ENCODE measurements at places on chromosomes 12 and 14. TPM values are rescaled to one million over a fixed set of nuclear protein-coding genes. Genes with fewer than 3 reads are reported as not detected.

The ACVRL1 gene
- polyA plus RNA-seq, result not detected

The KCNK10 gene
- not detected for polyA plus RNA-seq

The ESR2 gene
- polyA plus RNA-seq, result 3.6 TPM

DNA sequence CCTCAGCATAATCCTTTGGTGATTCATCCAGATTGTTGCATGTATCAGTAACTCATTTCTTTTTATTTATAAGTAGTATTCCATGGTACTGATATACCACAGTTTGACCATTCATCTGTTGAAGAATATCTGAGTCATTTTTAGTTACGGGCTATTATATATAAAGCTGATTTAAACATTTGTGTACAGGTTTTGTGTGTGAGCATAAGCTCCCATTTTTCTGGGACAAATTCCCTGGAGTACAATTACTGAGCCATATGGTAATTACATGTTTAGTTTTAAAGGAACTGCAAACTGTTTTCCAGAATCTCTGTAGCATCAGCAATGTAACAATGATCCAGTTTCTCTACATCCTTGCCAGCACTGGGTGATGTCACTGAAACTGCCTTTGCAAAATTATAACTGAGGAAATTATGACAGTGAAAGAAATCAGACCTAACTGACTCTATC is 236.2 kb upstream of the KRR1 start:
- H3K27me3 ChIP-seq, result peaks cover 7% of the 10 kb centered on the region
- H3K27ac ChIP-seq, result no peak overlapping the region
- DNase-seq, result no peak
- no peaks in the 10 kb centered on the region for H3K4me1 ChIP-seq
- no peaks in the 10 kb centered on the region for H3K36me3 ChIP-seq

DNA sequence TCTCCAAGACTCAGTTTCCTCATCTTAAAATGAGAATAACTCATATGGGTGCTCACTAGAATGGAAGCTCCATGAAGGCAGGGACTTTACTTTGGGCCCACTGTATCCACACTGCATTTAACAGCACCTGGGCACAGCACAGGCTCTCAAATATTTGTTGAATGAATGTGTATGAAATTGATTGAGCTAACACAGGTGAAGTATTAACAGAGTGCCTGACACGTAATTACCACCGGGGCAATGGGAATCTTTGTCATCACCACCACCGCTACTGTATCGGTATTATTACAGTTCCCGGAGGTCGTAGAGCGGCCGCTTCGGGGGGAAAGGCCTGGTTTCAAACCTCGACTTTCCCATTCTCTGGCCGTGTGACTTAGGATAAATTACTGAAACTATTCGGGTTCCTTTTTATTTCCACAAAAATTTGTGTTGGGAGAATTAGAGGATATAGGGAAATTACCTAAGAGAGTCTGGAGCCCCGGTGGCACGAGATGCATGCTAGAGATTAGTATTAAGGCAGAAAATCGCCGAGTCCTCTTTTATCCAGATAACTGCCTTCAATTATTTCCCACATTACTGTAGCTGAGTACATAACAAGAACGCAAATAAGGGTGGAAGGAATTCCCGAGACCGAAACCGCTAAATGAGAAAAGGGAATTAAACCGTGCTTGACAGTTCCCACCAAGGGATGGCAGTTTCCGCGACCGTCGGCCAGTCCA is 1.0 kb upstream of the RIC8B start:
- DNase-seq, result no peak
- peaks cover 17% of the 10 kb centered on the region for H3K4me1 ChIP-seq
- H3K36me3 ChIP-seq, result no peaks in the 10 kb centered on the region
- no peaks in the 10 kb centered on the region for H3K27me3 ChIP-seq

DNA sequence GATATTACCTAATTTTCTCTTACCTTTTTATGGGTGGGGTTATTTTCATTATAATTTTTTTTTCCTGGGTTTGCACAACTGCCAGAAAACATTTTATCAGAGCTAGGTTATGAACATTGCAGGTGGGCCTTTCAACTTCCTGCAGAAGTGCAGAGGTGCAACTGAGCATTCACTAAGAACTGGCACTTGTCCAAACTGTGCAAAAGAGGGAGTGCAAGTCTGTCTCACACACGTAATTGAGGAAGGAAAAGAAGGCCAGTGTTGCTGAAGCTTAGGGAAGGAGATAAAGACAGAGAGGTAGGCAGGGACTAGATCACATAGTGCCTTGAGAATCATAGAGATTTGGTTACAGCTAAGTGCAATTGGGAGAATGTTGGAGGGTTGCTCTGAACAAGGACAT is 14.1 kb upstream of the AMN1 start:
- DNase-seq, result peak; percentile 86
- no peaks in the 10 kb centered on the region for H3K36me3 ChIP-seq
- H3K27ac ChIP-seq, result peak overlapping the region; percentile 2
- no peak overlapping the region for H3K4me3 ChIP-seq
- peaks cover 80% of the 10 kb centered on the region for H3K4me1 ChIP-seq

DNA sequence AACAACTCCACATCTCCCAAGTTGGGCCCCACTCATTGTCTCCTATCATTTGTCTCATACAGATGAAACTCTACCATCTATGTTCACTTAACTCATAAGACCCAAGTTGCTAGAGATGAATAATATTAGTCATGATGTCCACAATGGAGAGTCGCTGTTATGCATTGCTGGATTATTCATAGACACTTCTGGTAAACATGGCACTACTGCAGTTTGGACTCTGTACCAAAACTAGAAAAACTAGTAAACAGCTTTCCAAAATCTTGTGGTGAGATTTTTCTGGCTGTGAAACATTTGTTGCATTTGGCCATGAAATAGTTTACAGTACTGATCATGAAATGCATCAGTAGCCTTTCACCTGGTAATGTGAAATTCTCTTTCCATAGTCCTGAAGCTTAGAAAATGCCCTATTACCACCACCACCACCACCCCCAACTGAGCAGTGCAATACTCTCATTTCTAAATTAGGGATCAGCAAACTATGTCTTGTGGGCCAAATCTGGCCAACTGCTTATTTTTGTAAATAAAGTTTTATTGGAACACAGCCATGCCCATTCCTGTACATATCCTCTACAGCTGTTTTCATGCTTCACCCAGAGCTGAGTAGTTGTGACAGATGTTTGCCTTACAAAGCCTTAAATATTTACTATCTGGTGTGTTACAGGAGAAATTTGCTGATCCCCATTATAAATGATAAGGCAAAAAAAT is 236.5 kb downstream of the DPF3 start:
- DNase-seq, result no peak
- H3K36me3 ChIP-seq, result no peaks in the 10 kb centered on the region

- no peaks in the 10 kb centered on the region for H3K4me1 ChIP-seq
- H3K4me3 ChIP-seq, result no peak overlapping the region
- no peaks in the 10 kb centered on the region for H3K27me3 ChIP-seq
- H3K27ac ChIP-seq, result no peak overlapping the region
- H3K36me3 ChIP-seq, result no peaks in the 10 kb centered on the region
- no peak for DNase-seq
These were observed 23.9 kb downstream of the PRICKLE1 start for GRCh38 chr12:42565633-42566032.

- no peaks in the 10 kb centered on the region for H3K27me3 ChIP-seq
- no peaks in the 10 kb centered on the region for H3K4me1 ChIP-seq
These were observed 1.3 kb upstream of the TAS2R14 start for GRCh38 chr12:10940389-10940788.

- H3K27me3 ChIP-seq, result no peaks in the 10 kb centered on the region
- no peak overlapping the region for H3K27ac ChIP-seq
- no peaks in the 10 kb centered on the region for H3K36me3 ChIP-seq
These were observed 637 bp downstream of the GZMB start for GRCh38 chr14:24633353-24633752.

DNA sequence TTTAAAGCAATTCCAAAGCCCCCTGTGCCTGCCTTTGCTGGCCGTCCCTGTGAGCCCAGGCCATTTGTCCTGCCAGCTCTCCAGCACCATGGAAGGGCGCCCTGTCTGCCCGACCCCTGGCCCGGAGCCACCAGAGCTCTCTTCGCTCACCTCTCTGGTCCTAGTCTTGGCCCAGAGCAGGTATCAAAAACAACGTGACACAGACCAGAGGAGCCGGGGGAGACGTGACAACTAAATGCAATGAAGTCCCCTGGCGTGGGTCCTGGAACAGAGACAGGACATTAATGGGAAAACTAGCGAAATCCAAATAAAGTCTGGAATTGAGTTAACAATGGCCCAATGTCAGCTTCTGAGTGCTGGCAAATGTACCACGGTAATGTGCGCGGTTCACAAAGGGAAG is 83.2 kb upstream of the DIO3 start:
- H3K36me3 ChIP-seq, result no peaks in the 10 kb centered on the region
- no peaks in the 10 kb centered on the region for H3K27me3 ChIP-seq
- no peak for DNase-seq

GRCh38 chr12:24232531-24232930 is 283.1 kb upstream of the SOX5 start:
- H3K4me3 ChIP-seq, result no peak overlapping the region
- no peaks in the 10 kb centered on the region for H3K36me3 ChIP-seq
- no peaks in the 10 kb centered on the region for H3K4me1 ChIP-seq
- DNase-seq, result no peak

- no peaks in the 10 kb centered on the region for H3K36me3 ChIP-seq
- no peak overlapping the region for H3K4me3 ChIP-seq
- peaks cover 53% of the 10 kb centered on the region for H3K4me1 ChIP-seq
- H3K27ac ChIP-seq, result no peak overlapping the region
These were observed 176.9 kb downstream of the PRKCH start for GRCh38 chr14:61498303-61498702.

Measured in B cell (primary cell).